Endodermal cell (in vitro differentiated cells): ENCODE measurements at places on chromosomes 6 and 20.

DNA sequence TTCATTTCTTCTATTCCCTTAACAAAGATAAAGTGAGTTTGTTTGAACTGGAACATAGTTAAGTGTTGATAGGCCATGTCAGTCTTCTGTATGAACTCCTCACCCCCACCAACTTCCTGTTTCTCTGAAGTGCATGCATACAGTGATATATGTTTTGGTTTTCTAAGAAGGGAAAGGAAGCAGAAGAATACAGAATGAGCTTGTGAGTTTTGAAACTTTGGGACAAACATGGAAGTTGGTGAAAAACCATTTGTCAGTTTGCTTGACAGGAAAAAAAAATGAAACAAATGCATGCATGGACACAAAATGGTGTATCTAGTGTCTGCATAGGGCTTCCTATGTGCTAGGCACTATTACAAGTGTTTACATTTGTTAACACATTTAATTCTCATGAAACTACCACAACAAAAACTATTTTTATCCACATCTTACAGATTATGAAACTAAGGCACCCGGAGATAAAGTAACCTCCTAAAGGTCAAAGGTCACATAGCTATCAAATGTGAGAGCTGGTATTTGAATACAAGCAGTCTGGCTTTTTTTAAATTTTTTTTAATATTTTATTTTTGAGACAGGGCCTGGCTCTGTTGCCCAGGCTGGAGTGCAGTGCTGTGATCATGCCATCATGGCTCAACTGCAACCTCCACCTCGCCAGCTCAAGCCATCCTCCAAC is 105.9 kb downstream of the ADGRB3 start:
- no peak for DNase-seq

DNA sequence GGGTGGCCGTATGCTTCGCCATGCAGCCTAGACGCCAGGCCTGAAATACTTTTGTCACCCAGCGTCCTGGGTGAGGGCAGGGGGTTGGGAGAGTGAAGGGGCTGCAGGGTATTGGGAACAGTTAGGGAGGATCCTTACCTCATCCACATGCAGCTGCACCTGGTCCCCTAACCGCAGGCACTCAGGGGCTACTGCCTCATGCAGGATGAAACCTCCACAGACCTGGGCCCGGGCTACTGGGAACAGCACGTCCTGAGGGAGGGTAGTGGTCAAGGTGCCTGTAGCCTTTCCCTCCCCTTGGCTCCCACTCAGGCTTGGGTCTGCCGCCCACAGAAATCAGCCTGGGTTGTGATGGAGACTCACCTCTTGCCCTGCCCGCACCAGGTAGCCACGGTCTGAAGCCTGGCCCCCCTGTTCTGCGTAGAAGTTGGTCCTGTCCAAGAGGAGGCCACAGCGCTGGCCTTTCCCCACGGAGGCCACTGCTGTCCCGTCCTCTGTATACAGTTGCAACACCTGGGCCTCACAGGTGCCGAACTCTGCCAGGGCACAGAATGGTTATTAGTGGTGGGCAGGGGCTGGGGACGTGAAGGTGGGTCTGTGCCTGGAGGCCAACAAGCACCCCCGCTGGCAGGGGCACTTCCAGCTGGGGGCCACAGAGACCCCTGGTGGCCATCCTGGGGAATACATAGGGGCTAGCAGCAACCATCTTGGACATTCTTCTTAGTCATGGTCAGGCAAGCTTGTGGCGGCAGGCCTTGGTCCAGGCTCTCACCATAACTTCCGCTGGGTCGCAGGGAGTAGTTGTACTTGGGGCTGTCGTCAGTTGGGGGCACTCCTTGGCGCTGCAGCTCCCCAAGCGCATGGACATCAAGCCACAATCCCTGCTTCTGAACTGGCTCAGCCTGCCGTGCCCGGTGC is 8.6 kb downstream of the AARS2 start:
- DNase-seq, result peak; percentile 83

DNA sequence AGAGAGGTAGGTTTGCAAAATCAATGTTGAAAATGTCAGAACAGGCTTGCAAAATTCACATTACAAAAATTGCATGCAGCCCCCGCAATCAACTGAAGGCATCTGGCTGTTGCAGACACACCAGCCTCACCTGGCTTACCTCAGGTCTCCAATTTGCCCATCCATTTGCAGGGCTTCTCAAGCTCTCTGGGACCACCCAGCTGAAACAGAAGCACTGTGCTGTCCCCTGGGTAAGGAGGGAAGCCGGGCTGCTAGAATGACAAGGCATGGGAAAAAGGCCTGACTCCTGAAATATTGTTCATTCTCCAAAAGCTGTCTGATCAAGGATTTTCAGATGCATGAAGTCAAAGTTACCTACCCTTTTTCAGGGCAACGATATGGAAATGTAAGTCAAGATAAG is 52.6 kb upstream of the CD93 start:
- DNase-seq, result no peak

- DNase-seq, result peak; percentile 93
These were observed 296.6 kb downstream of the PHACTR1 start for GRCh38 chr6:13012977-13013680.

GRCh38 chr6:131103296-131103695 is 32.0 kb upstream of the AKAP7 start:
- DNase-seq, result no peak

GRCh38 chr6:78353040-78353439 is 514.3 kb upstream of the IRAK1BP1 start:
- no peak for DNase-seq

GRCh38 chr6:77430504-77430903 is 32.8 kb downstream of the HTR1B start:
- no peak for DNase-seq

GRCh38 chr6:30922447-30922852 is 8.4 kb downstream of the VARS2 start:
- peak; percentile 82 for DNase-seq

DNA sequence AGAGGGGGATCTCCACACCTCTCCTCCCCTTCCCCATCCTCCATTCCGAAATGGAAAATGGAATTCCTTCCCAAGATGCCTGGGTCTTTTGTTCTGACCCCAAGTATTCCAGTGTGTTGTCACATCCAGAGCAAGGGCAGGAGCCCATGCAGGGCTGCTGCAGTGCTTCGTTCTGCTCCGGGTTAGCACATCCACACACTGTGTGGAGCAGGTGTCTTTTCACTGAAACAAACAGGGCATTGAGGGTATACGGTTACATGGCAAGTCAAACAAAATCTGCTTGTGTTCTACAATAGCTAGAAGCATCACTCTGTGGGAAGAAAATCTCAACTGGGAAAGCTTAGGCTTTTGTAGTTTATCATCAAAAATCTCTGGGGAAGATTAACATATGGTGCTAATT is 56.9 kb downstream of the LYRM2 start:
- no peak for DNase-seq

DNA sequence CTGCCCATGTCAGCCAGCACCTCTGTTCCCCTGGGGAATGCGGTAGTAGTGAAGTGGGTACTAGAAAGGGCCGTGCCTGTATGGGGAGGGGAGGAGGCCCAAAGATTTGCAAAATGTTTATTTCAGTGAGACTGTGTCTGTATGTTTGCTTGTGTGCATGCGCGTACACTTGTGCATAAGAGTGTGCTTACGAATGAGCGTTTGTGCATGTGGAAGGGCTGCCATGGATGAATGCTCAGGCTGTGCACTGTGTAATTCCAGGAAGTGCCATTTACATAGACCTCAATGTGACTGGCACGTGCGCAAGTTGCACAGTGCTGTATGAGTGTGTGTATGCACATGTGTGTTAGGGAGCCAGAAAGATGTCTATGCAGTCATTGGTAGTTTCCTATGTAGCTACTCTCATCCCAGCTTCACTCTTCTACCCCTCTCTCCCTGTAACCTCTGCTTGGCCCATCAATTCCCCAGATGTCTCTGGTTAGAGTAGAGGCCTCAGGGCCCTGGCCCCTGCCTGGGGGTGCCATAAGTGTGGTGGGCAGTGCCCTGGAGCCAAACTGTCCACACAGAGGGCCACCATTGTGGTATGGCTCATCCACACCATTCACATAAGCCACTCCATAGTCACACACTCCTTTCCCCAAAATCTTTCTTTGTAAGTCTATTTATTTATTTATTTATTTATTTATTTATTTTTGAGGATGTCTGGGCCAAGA is 26.8 kb upstream of the SLC22A7 start:
- DNase-seq, result no peak

DNA sequence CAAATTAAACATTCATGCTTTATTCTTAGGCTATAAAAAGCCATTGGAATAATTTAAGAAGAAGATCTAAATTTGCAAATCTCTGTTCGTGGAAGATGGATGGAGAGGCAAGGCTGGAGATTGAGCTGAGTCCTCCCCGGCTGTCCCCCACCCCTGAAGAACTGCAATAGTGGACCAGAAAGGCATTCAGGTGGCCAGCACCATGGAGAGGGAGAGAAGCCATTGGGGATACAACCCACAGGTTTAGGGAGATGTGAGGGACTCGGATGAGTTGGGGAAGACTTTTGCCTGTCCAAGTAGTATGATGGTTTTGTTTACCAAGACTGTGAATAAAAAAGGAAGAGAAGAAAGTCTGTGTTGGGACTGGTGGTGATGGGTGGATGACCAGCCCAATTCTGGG is 120.8 kb downstream of the F13A1 start:
- no peak for DNase-seq

DNA sequence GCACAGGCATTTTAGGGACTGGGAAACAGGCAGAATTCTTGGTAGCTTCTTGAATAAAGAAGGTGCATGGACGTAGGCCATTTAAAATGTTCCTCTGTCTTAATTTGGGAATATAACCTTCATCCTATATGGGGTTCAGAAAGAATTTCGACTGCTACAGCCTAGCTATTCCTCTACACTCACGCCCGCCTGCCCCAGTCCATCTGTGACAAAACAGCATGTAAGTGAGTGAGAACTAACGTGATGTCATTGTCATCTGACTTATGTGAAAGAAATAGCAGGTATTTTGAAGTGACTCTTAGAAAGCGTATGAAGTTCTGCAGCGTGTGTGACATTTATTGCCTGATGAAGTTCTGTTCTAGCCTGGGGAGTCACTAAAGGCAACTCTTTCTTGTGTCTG is 52.2 kb upstream of the SLC22A1 start:
- no peak for DNase-seq

DNA sequence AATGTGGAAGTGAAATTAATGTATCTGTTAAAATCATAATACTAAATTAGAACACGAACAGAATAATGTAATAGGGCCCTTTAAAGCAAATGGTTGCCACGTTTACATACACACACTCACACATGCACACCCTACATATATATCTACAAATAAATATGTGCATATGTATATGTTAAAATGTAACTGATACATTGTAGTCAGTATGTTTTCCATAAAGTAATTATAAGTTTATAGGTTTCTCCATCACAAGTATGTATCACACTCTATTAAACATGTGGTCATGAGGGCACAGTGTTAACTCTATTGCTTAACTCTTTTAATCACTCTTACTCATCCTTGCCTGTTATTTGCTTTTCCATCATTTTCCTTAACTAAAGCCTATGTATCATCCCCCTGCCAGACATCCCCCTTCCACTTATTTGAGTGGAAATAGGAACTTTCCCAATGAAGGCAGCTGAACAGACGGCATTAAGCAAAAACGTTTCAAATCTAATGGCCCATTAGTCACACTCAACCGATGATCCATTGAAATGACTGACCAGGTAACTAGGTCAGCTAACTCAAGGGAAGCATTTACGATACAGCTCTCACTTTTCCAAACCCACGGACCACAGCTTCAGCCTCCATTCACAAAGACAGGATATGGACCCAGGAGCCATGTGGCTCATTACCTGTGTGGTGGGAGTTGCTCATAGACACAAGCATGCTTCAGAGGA is 89.3 kb downstream of the HAO1 start:
- DNase-seq, result no peak

DNA sequence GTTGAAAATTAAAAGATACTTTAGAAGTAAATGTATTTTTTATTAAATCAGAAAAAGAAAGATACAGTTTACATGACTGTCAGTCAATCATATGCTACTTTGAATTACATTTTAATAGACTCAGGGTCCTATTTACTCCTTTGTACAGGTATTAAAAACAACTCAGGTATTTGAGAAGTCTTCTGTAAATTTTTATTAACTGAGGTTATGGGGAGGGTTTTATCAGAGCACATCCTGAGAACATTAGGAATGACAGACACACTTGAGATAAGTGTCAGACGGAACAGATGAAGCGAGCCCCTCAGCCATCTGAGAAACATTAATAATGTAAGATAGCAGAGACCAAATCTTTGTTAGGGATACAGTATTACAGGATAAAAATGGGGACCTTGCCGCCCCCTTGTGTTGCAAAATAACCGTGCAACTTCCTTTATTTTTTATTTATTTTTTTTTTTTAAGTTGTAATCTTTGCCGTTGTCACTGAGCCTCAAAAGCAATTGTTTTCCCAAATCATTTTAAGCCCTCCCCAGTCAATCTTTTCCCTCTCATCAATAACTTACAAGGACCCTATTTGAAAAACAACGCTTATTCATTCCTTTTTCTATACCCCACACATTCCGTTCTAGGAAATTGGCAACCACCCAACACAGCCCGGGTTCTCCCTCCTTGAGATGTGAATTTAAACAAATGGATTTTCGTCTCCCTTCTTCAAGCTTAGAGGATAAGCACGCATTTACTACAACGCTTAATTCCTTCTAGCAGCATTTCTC is 126.7 kb downstream of the BCAS1 start:
- no peak for DNase-seq

DNA sequence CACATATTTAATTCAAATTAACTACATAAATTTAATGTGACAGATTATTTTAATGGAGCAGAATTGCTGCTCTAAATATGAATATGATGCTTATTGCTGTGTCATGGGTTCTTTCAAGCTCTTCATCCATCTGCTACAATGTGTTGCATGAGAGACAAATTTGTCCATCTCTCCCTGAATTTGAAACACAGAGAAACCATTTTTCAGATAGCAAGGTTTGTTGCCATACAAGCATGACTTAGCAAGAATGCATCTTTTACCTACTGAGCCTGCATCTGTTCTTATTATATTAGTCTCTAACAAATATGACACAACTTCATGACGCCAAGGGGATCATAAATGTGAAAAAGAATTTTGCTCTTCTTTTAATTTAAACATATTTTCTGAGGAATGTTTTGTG is 8.0 kb upstream of the UTRN start:
- DNase-seq, result no peak

GRCh38 chr6:46789434-46790354 is 3.5 kb upstream of the MEP1A start:
- no peak for DNase-seq

DNA sequence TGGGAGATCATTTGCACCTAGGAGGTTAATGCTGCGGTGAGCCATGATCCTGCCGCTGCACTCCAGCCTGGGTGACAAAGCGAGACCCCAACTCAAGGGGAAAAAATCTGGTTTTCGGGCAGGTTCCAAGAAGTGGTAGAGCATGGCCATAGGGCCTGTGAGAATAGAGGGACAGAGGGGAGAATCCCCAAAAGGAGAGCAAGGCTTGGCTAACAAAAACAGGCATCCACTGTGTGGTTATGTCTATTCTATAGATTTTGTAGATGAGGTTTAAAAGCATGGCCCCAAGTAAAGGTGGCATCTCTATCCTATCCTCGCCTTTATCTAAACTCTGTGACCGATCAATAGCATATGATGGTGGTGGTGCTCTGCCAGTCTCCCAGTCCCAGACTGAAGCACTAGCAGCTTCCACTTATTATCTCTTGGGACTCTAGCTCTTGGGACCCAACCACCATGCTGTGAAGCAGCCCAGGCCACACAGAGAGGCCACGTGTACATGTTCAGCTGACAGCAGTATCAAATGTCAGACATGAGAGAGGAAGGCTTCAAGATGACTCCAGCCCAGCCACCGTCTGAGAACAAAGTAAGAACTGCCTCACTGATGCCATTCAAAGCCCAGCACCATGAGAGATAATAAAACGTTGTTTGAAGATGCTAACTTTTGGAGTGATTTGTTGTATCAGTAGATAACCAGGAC is 27.7 kb downstream of the EIF2S2 start:
- no peak for DNase-seq
